NCI-H2171 treated with DMSO at 0.1 percent for 48 hours (cell line): ENCODE measurements at places on chromosomes 4 and X.
A peak's percentile ranks its signal among the peaks of the same experiment; 100 is the strongest.

DNA sequence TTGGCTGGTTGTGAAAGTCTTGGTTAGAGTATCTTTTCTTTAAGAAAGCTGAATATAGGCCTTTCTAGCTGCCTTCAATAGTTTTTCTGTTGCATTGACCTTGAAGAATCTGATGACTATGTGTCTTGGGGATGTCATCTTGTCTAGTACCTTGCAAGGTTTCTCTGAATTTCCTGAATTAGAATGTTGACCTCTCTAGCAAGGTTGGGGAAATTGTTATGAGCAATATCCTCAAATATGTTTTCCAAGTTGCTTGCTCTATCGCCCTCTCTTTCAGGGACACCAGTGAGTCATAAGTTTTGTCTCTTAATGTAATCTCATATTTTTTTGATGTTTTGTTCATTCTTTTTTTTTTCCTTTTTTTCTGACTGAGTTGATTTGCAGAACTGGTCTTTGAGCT is 194.7 kb downstream of the RAB28 start:
- DNase-seq: no peak

- no peak for DNase-seq
Measured at GRCh38 chr4:5759236-5760075, 48.5 kb downstream of the EVC start.

DNA sequence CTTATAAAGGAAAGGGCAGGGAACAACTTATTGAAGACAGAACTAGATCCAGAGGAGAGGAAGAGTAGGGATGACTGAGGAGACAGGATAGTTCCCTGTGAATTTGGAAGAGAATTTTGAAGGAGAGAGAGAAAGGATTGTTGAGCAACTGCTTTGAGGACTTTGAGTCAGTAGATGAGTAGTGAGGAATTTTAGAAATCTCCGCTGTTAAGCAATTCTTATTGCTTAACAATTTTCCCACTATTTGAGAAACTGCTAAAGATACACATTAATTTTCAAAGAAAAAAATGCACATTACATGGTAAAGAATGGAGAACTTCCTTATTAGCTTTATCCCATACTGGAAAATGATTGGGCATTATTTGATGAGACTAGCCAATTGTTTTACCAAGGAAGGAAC is 116.3 kb upstream of the NRK start:
- no peak for DNase-seq

DNA sequence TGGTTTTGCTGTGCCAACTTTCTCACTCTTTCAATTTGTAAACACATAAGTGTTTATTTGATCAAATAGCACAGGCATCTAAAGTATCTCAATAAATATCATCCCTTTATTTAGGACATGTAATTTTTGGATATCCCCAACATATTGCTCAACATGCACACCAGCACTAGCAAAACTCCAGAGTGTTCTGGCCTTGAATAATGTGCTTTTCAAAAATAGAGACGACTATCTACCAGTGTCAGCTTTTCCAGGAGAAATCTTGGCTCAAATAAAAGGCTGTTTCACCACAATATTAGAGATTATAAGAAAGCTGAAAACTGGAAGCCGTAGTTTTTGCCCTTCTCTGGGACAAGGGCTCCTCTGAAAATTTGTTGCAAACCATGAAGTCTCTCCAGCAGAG is 67.0 kb downstream of the MAOB start:
- no peak for DNase-seq

GRCh38 chrX:139815771-139816170 is 107.8 kb upstream of the MCF2 start:
- DNase-seq: no peak

DNA sequence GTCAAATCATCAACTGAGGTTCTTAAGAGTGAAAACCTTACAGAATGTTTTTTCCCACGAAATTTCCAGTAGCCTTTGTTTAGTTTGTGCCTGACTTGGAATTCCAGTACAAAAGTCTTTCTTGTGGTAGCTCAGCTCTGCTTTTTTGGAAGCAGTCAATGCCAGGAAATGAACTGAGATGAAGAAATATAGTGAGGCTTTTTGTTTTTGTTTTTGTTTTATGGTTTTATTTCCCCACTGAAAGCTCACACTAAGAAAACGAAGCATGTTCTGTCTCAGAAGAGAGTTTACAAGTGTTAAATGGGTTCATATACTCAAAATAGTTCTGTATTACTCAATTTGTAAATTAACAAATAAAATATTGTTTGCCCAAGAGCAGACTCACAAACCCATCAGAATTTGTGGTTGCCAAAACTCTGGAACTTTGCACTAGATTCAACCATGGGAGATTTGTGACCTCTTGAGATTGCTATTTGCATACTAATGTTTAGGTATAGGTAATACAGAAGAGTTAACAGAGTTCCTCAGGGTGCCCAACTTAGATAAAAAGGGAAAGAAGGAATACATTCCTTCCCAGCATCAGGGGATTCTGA is 1060.8 kb downstream of the FAT4 start:
- DNase-seq: no peak

DNA sequence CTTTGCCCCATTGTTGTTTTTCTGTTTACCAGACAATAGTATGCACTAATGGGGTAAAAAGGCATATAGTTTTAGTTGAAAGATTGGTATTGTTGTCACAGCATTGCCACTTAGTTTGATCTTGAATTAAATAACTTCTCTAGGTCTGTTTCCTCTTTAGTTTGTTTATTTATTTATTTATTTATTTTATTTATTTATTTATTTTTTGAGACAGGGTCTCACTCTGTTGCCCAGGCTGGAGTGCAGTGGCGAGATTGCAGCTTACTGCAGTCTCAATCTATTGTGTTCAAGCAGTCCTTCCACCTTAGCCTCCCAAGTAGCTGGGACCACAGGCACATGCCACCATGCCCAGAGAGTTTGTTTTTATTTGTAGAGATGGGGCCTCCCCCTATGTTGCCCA is 138.6 kb downstream of the KDM6A start:
- DNase-seq: no peak

DNA sequence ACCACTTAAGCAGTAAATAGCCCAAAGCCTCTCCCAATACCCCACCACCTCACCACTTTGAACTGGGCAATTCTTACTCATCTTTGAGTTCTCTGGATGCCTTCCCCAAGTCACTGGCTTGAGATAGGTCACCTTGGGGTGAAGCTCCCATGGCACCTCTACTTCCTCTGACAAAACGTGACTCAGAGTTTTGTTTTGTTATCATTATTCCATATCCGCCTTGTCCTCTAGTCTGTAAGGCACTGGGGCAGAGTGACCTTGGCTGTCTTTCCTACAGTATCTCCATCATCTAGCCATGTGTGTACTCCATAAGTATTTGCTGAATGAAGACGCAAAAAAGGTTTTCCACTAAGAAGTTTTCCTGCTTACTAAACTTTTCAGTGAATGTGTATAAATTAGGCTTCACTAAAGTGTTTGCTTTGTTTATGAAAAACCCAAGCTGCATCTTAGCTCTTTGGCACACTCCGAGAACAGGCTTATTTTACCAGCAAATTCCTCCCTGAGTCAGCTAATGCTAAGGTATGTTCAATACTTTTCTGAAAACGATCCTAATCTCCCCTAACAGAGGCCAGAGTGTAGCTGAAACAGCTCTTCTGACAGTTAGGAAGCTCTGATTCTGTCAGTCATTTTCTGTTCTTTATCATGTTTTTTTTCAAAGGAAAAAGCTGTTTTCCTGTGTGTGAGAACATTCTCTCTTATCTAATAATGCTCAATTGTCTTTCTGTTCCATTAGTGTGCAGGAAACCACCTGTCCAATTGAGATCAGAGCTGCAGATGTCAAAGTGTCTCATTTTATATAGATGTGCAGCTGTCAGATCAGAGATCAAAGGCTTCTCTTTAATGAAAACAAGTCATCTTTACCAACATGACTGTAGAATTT is 30.2 kb upstream of the TSPAN5 start:
- DNase-seq: peak; percentile 0

- DNase-seq: no peak
Measured at GRCh38 chr4:86661006-86661405, 66.9 kb downstream of the PTPN13 start.

- no peak for DNase-seq
Measured at GRCh38 chr4:186825069-186825468, 101.4 kb upstream of the FAT1 start.

DNA sequence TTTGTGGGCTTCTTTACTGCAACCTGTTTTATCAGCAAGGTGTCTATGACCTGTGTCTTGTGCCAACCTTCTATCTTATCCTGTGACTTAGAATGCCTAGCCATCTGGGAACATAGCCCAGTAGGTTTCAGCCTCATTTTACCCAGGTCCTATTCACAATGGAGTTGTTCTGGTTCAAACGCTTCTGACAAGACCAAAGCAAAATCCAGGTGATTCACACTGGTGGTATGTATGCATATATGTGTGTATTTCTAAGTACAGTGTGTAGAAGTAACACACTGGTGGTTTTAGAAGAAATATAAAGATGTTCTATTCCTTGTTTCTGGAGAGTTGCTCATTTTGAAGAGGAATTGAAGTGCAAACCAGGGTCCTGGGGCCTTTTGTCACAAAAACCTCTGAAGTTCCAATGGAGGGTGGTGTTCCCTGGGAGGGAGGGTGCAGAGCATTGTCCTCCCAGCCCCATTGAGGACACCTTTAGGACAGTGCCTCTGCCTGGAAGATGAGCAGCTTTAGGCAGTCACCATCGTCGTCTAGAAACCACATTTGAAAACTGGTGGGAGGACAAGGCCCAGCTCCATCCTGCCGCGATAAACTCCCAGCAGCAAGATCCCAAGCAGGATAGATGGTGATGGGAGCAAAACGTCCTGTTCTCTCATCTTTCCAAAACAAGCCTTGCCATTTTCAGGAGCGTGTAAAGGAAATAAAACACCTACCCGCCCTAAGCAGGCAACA is 191.4 kb downstream of the TSPAN5 start:
- no peak for DNase-seq

DNA sequence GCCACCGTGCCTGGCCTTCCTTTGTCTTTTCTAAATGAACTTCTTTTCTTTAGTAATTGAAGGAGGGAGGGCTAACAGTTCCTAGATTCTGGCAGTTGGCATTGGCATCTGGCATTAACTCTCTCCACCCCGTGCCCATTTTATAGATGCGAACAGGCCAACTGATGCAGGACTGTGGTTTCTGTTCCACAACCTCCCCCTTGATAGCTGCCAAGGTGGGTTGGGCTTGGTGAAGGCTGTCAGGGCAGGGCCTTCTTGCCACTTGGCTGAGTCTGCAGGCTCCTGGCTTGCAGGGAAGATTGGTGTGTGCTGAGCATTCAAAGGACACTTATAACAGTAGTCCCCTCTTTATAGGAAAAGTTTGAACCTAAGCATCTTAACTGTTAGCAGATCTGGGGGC is 4.3 kb downstream of the SOWAHD start:
- no peak for DNase-seq

GRCh38 chr4:153705743-153706468 is 21.8 kb downstream of the TLR2 start:
- DNase-seq: no peak

- no peak for DNase-seq
Measured at GRCh38 chr4:176622251-176622948, 170.3 kb downstream of the VEGFC start.

DNA sequence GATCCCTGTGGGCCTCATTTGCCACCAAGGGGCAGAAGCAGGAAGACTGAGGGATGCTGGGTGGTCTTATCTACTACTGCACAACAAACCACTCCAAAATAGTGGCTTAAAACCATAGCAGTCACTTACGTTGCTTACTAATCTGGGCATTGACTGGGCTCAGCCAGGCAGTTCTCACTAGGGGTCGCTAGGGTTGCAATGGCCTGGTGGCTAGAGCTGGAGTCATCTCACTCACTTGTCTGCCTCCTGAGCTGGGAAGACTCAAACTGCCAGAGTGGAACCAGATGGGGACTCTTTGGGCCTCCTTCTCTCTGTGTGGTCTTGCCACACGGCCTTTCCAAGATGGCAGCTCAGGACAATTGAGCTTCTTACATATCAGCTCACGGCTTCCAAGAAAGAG is 216.3 kb upstream of the BCOR start:
- DNase-seq: no peak

DNA sequence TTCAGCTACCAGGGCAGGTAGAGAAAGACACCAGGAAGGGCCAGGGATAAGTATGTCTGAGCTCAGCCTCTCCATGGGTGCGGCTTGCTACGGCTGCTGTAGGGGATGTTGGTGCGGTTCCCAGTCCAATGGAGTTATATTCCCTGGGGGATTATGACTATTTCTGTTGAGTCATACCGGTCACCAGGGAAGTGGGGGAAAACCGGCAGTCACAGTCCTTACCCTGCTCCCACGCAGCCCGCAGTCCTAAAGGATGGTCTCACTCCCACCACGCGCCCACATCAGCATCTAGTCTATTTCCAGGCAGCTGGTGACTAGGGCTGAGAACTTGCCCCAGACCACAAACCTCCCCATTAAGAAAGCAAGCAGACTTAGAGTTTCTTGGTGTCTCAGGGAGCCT is 191.6 kb downstream of the VEGFC start:
- no peak for DNase-seq

DNA sequence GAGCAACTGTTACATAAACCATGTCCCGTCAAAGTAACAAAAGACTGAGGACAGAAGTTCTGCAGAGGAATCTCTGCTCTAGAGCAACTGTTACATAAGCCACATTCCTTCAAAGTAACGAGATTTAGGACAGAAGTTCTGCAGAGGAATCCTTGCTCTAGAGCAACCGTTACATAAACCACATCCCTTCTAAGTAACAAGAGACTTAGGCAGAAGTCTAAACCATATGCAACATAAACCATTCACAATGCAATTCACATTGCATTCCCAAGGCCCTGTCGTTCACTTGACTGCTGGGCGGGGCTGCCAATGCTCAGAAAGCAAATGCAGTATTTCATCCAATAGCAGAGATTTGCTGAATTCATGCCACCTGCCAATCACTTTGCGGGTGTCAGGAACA is 124.4 kb upstream of the PUDP start:
- DNase-seq: no peak

DNA sequence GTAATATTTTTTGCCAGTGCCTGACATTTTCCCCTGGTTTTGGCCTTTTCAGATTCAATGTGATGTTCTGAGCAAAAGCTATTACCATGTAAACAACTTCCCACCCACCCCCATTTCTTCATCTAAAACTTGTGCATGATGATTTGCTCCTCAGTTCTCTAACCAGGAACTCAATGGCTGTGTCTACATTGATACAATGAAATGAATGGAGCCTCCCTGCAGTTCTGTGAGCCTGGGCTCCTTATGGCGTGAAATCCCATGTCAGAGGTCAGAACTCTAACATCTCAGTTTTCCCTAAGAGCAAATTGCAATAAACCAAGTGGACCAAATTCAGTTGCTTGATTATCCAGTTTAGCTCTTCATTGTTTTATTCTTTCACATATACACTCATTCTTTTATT is 534.8 kb upstream of the LCORL start:
- no peak for DNase-seq

DNA sequence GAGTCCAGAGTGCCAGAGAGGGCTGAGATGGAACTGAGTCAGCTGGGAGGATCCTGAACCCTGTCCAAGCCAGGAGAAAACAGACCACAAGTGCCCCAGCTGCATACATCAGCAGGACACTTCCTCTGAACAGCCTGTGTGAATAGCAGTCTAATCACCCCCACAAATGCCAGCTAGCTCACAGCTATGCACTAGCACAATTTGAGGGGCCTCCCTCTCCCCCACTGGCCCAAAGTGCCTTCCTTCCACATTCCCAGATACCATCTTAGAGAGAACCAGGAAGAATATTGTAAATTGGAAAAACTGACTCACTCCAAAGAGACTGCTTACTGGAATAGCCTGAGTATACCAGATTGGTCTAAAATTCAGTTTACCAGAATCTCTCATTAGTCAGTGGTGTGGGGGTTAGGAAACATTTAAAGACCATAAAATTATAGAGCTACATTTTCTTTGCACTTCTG is 292.6 kb upstream of the KLF3 start:
- no peak for DNase-seq
